ENCODE measurements at places on chromosomes 1 and 21.
A peak's percentile ranks its signal among the peaks of the same experiment; 100 is the strongest.

DNA sequence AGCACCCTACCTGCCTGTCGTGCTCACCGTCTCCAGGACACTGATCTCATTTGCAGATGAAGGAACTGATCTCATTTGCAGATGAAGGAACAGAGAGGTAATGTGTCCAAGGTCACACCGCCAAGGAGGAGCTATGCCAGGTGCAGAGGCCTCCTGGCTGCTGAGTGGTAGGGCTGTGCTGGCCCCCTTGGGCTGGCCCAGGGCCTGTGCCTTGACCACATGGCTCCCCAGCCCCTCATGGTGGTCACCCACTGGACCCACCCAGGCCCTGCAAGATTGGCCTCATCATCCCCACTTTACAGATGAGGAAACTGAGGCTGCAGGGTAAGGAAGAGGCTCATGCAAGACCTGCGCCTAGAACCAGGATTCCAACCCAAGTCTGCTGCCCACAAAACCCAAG is 628.3 kb downstream of the MATN1 start:
- no peak for DNase-seq

DNA sequence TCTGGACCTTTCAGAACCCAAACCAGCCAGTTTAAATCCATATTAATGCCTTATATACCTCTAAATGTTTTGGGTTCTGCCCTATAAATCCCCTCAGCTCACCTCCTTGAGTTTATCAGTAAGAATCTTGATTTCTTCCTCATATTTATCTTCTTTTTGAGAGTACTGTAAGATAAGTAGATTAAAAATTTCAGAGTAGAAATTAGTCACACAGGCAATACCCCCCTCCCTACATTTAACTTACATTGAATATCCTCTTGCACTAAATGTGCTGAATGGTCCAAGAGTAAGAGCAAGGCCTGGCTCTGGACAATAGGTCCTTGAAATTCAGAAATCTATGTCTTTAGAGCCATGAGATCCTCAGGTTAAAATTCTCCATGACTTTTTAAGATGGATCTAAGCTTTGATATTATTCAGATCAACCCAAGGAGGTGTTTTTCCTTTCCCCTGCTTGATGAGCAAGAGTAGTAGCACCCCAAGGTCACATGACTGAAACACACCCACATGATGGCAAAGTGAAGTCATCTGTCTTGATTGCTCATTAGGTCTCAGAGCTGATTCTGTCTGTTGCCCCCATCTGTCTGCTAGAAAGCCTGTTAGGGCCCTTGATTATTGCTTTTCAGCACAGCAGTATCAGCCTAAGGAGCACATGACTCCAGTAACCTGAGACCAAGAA is 15.8 kb upstream of the NUP210L start:
- no peak for DNase-seq

DNA sequence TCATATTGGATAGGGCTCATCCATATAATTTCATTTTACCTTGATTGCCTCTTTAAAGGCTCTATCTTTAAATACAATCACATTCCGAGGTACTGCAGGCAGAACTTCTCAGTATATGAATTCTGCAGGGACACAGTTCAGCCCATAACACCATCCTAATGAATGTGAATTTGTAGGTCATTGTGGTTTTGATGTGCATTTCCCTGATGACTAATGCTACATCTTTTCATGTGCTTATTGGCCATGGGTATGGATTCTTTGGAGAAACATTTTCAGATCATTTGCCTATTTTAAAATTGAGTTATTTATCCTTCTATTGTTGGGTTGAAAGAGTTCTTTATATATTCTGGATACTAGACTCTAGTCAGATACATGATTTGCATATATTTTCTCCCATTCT is 9.6 kb upstream of the RPS6KC1 start:
- no peak for DNase-seq

GRCh38 chr21:46562964-46563607 is 41.8 kb downstream of the S100B start:
- peak; percentile 52 for DNase-seq

DNA sequence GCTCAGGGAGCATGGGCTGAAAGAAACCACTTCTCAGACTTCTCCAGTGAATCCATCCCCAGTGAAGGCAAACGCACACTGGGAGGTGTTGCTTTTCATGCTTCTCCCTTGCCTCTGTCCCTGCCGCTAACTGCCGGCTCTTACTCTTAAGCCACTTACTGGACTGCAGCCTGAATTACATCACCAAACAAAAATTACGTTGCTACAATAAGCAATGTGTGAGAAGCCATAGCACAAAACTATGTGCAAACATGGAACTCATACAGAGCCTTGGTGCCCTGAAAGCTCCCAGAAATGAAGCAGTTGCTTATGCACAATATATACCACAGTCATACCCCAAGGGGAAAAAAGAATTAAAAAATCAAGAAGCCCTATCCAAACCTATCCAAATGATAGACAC is 375.2 kb downstream of the KCNH1 start:
- DNase-seq: no peak

DNA sequence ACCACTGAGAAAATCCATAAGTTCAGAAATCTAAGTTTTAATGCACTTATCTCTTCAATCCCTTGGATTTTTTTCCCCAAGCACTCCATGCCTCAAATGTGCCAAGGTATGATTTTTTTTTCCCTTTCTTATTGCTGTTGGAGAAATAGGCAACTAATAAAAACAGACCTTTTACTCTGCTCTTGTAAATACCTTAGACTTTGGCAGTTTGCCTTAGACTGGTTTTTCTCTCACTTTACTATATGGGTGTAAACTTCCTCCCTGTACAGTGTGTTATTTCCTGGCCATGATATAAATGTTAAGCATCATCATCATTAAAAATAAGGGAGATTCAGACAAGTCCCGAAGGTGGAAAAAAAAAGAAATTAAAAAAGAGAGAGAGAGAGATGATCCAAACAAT is 65.7 kb downstream of the LRRC8C start:
- peak; percentile 87 for DNase-seq

- no peak for DNase-seq
Observed at GRCh38 chr1:3590139-3590763, 21.1 kb downstream of the MEGF6 start.

- DNase-seq: no peak
Observed at GRCh38 chr1:156663178-156663577, 14.0 kb downstream of the NES start.

DNA sequence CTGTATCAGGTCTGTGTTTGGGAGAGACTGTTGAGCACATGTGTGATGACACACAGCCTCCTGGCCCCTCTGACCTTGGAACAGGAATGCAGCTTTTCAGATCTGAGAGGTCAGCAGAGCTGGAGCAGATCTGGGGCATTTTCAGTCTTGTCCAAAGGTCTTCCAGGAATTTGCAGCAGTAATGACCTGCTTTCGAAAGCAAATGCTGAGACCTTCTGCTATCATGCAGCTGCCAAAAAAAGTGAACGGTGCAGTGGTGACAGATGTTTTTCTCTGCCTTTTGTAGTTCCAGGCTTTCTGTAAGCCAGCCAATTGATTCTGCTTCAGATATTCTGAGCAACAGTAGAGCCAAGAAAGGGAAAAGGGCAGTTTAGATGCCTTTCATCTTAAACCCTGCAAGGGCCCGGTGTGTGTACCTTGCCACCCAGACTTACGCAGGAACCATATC is 137.8 kb upstream of the COA6 start:
- DNase-seq: no peak

DNA sequence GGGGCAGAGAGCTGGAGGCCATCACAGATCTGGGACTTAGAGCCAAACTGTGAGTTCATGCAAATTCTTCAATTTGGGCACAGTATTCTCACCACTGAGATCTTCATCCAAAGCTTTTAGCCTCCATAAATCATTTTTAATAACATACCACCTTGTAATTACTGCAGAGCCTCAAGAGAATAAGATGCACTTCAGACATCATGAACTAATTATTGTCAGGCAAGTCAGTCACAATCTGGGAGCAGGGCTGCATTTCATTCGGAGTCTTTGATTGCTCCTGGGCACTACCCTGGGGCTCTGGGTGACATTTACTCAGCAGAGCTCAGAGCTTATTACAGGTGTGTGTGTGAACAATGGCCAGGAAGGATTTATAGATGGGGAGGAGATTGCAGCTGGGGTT is 623.7 kb downstream of the PTPRU start:
- DNase-seq: no peak

GRCh38 chr1:175797576-175797975 is 54.2 kb upstream of the TNR start:
- DNase-seq: no peak

DNA sequence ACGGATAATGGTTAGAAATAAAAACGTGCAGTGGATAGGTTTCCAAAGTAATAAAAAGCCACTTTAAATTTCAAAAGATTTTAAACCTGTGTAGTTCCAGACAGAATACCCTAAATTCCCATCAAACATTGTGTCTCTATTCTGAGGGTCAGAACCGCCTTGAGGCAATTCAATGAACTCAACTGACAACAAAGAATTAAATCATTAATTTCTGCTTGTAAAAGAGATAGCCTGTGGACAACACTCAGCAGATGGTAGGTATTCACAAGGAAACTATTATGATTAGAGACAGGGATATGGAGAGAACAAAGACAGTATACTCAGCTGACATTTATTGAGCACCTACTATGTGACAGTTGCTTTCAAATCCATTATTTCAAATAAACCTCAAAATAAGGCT is 35.1 kb upstream of the JUN start:
- DNase-seq: no peak

- DNase-seq: no peak
Observed at GRCh38 chr1:177830531-177831135, 139.2 kb downstream of the SEC16B start.

DNA sequence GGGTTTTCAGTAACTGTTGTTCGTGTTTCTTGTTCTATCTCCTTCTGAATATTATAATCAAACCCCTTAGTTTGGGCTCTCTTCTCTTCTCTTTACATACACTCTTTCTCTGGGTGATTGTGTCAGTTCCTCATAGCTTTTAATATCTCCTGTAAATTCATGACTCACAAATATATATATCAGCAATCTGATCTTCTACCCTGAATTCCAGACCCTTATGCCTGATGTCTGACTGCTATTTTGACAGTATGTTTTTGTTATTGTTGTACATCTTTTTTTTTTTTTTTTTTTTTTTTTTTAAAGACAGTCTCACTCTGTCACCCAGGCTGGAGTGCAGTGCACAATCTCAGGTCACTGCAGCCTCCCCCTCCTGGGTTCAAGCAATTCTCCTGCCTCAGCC is 70.8 kb upstream of the MPC2 start:
- no peak for DNase-seq

- no peak for DNase-seq
Observed at GRCh38 chr1:19239876-19240275, 11.4 kb downstream of the EMC1 start.

DNA sequence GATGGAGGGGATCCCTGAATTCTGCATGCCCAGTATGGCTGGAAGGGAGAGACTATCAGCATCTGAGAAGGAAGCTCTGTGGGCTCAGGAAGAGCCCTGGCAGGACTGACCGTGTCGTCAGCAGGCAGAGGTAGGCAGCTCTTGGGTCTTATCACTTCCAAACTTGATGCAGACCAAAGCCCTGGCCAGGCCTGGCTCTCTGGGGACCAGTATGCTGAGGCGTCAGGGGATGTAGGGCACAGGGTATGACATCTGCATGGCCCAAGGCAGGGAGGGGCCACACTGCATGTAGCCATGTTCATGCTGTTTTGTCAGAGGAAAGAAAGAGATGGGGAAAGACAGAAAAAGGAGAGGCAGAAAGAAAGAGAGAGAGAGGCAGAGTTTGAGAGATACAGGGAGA is 6.3 kb downstream of the FGR start:
- DNase-seq: no peak

DNA sequence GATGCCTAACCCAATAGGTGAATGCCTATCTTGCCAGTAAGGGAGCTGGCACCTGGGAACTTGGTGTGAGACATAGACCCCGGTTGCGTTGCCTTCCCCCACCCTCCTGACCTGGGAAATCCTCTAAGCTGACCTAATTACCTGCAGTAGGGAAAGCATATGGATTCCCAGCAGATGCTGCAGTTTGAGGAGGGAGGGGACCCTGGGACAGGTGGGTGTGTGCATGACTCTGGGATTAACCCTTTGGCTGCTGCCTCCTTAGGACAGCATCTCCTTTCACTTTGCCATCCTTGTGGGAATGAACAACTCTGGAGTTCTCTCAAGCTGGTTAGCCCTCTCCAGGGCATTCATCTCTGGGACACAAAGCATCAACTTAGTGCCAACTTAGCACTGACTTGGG is 16.4 kb upstream of the NFASC start:
- no peak for DNase-seq

GRCh38 chr1:214901718-214902117 is 180.8 kb upstream of the KCNK2 start:
- no peak for DNase-seq

GRCh38 chr1:160776178-160776577 is 19.8 kb upstream of the LY9 start:
- no peak for DNase-seq

DNA sequence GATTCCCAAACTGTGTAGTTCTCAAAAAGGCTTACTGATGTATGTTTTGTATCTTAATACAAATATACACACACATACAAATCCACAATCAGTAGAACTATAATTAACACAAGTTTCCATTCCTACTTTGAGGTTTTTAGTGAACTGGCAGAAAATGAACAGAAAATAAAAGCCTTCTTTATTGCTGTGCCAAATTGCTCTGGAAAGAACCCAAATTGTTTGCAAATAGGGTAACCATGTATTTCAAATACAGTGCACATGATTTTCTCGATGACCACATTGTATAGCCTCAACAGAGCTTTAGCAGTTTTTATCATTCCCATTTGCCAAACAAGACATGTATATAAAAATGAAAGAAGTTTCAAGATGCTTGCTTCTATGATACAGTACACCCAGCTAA is 173.3 kb downstream of the COL24A1 start:
- no peak for DNase-seq

- DNase-seq: no peak
Observed at GRCh38 chr1:51649593-51650091, 32.8 kb downstream of the OSBPL9 start.

DNA sequence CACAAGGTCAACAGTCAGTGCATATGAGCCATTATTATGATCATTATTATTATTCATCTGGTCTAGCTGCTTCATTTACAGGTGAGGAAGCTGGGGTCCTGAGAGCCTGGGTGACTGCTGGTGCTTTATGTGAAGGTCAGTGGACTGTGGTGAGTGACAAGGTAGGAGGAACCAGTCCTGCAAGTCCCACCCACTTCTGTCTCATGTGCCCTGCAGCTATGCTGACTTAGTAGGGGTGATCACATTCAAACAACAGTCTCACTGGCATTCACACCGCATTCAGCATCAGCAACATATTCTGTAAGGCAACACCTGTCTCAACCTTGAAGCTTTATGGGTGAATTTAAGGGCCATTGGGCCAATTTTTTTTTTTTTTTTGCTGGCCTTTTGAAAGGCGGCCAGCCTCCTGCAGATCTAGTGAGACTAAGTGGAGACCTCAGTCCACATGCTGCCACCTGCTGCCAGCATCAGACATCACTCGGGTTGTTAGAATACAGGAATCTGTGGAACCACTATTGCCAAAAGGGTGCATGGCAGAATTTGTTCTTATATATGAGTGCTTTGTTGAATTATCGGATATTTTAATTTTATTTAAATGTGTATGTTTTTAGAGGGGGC is 59.9 kb upstream of the CACNA1E start:
- DNase-seq: peak; percentile 51
